ENCODE measurements at places on chromosomes 5 and 9.

DNA sequence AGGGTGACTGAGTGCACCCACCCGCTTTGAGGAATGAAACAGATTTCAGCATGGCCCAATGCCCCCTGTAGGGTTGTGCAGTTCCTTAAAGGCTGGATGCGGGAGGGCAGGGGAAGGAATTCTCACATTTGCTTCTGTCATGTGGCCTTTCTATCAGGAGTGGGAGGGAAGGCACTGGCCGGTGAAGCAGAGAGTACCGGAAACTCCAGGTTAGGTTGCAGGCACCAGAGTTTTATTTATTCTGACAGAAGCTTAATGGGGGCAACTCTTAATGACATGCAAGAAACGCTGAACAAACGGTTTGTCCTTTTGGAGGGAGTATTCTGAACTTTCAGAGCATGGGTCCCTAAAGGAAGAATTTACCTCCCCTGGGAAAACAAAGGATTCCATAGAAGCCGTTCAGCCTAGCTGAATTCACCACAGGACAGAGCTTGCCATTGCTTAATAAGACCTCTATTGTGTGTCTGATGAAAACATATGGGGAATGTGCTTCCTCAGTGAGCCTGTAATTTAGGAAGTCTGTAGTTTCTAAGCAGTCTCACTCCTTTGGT is 44.1 kb upstream of the EQTN start:
- no peak for DNase-seq

- DNase-seq = no peak
These were observed 226.7 kb downstream of the AGTPBP1 start for GRCh38 chr9:85515021-85515420.

- no peak for DNase-seq
These were observed 239.9 kb downstream of the ROR2 start for GRCh38 chr9:91710158-91710557.

GRCh38 chr9:72012646-72013045 is 47.8 kb downstream of the C9orf57 start:
- DNase-seq = no peak

GRCh38 chr5:113330533-113331208 is 104.1 kb downstream of the TSSK1B start:
- peak; percentile 25 for DNase-seq

GRCh38 chr5:118029807-118030206 is 958.5 kb downstream of the DTWD2 start:
- DNase-seq = no peak

- DNase-seq = no peak
These were observed 15.5 kb upstream of the FAM120AOS start for GRCh38 chr9:93468763-93469456.

Data from stromal cell of bone marrow (primary cell).